ENCODE measurements at places on chromosomes 1 and 21. TPM values are rescaled to one million over a fixed set of nuclear protein-coding genes. Genes with fewer than 3 reads are reported as not detected.

- DNase-seq = no peak
Measured at GRCh38 chr21:24223624-24224023, 1383.7 kb downstream of the MRPL39 start.

GRCh38 chr1:112772781-112773180, 57.6 kb upstream of the PPM1J start:
- DNase-seq = no peak

DNA sequence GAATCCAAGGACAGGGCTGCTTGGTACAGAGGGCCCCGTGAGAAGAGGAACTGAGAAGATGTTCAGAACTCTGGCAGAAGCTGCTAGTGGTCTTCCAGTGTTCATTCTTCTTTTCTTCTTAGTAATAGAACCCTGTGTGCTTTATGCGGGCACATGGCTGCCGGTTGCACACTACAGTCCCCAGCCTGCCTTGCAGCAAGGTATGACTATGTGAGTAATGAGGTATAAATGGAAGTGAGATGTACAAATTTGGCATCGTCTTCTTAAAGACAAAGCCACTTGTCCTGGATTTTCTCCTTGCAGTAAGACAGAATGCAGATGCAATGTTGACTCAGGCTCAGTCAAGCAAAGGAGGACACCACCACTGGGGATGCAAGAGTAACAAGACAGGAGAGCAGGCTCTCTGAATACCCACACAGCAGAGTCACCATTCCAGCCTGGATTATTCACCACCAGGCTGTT, 15.0 kb upstream of the ATP1B1 start:
- DNase-seq = no peak

- DNase-seq = no peak
Measured at GRCh38 chr1:116261227-116261626, 111.8 kb upstream of the ATP1A1 start.

GRCh38 chr21:44579056-44579832, 1.2 kb downstream of the KRTAP10-5 start:
- no peak for DNase-seq

DNA sequence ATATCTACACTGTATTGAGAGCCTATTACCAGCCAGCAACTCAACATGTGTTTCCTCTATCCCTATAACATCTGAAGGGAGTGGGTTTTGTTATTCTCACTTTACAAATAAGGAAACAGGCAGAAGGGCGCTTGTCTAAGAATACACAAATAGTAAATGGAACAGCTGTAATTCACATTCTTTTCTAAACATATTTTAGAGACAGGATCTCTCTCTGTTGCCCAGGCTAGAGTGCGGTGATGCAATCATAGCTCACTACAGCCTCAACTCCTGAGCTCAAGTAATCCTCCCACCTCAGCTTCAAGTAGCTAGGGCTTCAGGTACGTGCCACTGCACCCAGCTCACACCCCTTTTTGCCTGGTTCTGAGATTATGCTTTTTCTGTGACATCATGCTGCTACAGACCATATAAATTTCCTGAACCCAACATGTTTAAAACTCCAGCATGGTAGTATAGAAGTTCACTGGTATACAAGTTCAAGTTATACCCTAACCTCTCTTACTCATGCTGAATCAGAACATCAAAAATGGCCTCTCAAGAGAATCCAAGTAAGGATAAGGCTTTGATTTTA, 8.6 kb upstream of the TACSTD2 start:
- DNase-seq = no peak

- DNase-seq = no peak
Measured at GRCh38 chr21:38804789-38805327, 871 bp upstream of the ETS2 start.

- DNase-seq = peak; percentile 42
Measured at GRCh38 chr1:160070243-160071163, 543 bp upstream of the KCNJ10 start.

- DNase-seq = no peak
Measured at GRCh38 chr1:227317011-227317451, 1.3 kb downstream of the CDC42BPA start.

DNA sequence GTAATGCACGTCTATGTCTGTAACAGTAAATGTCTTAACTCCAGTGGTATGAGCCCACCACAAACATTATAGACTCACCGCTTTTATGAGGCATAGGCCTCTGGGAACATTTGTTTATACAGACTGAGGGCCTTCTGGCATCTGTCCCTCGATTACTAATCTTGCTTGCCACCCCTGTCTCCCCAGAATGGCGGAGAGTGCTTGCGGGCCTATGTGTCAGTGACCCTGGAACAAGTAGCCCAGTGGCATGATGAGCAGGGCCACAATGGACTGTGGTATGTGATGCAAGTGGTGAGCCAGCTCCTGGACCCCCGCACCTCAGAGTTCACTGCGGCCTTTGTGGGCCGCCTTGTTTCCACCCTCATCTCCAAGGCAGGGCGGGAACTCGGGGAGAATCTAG, 18.3 kb upstream of the SHISA4 start:
- no peak for DNase-seq

GRCh38 chr1:158945061-158945460, 13.7 kb downstream of the PYHIN1 start:
- DNase-seq = no peak

DNA sequence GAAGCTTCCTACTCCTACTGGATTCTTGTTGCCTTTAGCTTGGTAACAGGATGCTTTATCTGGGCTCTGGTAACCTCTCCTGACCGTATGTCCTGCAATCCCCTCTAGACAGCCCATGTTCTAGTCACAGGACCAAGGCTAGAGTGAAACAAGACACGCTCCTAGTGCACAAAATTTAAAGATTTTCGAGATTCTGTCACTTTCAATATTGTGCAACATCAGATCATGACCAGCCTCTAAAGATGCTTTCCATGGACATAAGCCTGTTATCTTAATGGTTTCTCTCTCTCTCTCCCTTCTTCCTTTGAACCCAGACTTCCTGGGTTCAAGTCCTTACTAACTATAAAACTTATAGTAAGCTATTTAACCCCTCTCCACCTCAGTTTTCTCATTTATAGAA, 1.6 kb upstream of the LY9 start:
- no peak for DNase-seq

- DNase-seq = no peak
Measured at GRCh38 chr1:11479375-11479979, 522 bp downstream of the DISP3 start.

DNA sequence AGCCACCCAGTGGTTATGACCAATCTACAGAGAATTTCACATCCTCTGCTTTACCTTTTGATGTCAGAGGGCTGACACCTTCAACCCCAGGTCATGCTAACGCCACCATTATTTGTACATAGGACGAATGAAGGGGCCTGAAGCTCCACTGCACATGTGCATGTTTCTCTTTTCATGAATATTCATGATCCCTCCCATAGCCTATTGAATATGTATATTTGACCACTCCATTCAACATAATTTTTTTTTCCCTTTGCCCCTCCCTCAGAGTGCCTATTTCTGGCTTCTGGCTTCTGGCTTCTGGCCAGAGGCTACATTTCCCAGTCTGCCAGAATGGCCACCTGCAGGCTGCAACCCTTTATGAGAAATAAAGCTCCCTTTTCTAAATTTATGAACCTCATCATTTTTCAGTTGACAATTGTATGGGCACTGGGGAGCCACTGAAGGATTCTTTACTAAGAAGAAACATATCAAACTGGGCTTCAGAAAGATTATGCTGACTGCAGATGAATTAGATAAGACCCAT, 406.7 kb downstream of the SIPA1L2 start:
- no peak for DNase-seq

DNA sequence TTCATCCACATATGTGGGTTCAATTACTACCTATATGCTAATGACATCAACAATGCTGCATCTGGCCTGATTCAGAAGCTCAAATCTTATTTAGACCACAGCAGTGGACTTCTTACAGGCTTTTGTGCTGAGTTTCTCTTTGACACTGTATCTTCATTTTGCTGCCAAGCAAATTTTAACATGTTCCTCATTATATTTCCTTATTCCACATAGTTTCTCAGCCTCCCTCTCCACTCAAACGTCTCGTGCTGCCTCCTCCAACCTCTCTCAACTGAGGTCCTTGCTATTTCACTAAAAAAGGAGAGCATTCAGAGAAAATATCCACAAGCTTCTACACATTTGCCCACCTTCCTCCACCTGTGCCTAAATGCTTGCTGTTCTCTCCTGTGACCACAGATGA, 6.5 kb downstream of the TDRKH start:
- no peak for DNase-seq

- no peak for DNase-seq
Measured at GRCh38 chr1:183808296-183809027, 3.5 kb downstream of the RGL1 start.

- DNase-seq = no peak
Measured at GRCh38 chr1:115136106-115136505, 46.8 kb upstream of the TSPAN2 start.

- no peak for DNase-seq
Measured at GRCh38 chr1:225825607-225826007, 15.7 kb downstream of the EPHX1 start.

DNA sequence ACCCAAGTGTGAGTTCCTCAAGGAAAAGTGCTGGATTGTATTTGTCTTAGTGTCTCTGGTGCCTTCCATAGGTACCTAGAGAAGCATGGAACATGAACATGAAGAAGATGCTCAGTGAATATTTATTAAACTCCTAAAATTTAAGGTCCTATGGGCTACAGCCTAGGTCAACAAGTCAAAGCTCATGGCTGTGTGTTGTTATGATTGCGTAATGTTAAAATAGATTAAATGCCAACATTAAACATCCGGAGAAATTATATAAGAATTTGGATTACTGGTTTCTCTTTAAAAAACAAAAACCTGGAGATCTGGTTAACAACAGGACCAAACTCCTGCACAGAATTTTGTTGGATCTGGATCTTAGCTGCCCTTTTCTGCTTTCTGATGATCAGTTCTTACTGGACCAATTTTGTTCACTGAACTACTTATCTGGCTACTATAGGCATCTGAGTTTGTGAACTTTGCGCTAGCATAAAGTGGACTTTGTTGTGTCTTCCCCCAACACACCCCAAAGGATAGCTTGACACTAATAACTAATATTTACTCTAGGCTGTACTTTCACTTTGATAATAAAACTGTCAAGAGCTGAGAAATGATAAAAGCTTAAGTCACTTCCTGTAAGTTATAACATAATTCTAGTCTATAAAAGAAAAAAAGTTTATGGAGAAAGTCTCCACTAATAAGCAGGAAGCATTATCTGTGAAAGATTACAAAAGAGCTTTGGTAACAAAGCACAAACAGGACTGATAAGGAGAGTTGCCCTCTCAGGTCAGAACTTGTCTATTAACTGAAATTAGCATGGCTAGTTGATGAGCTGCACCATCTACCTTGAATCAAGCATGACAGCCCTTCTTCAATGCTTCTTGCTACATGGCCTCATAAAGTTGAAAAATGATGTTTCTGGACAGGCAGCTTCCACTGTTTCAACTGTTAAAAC, 20.7 kb downstream of the F5 start:
- no peak for DNase-seq

The LAX1 gene
- polyA plus RNA-seq = 0.27 TPM

The PRAMEF4 gene
- not detected for polyA plus RNA-seq

The FAM167B gene
- 7.1 TPM for polyA plus RNA-seq

The LAMB3 gene
- polyA plus RNA-seq = 0.92 TPM

The OR2G6 gene
- polyA plus RNA-seq = 0.06 TPM

The TENT5C gene
- 3.2 TPM for polyA plus RNA-seq

The KCTD3 gene
- polyA plus RNA-seq = 84.1 TPM

The DPT gene
- polyA plus RNA-seq = 0.10 TPM

The IGSF21 gene
- polyA plus RNA-seq = 0.36 TPM

The MFSD2A gene
- polyA plus RNA-seq = 2.2 TPM

The PTGS2 gene
- polyA plus RNA-seq = 1.3 TPM

The FAM163A gene
- 0.85 TPM for polyA plus RNA-seq
